GM12891 (cell line): ENCODE measurements at places on chromosomes 13 and 19.

- DNase-seq: peak; percentile 8
These were observed 413 bp downstream of the N4BP2L2 start for GRCh38 chr13:32538143-32538620.

DNA sequence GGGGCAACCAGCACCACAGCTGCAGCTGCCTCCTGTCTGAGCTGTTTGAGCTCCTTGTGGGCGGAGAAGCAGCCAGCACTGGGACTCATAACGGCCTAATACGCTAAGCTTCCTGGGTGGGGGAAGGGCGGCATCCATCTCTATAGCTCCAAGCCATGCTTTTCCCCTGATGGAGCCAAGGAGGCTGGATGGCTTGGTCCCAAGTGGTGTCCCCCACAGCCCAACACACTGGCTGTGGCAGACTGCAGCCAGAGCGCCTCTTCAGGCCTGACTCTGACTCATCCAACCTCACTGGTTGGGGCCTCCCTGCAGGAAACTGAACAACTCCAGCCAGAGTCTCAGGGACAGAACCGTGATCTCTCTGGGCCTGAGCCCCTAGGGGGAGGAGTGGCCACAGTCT, 537.3 kb downstream of the SUCLA2 start:
- DNase-seq: no peak

DNA sequence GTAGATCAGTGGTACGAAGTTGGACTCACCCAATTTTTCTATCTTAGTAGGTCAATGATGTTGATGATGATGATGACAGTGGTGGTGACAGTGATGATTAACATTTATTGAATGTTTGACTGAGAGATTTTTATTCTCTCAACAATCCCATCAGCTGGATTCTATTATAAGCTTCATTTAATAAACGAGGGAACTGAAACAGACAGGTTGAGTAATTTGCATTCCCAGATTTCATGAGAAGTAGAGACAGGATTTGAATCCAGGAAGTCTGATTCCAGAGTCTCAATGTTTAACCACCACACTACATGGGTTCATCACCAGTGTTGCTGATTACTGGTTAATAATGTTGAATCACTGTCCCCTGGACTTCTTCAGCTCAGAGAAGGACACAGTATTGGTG, 168.9 kb downstream of the FLT1 start:
- no peak for DNase-seq

DNA sequence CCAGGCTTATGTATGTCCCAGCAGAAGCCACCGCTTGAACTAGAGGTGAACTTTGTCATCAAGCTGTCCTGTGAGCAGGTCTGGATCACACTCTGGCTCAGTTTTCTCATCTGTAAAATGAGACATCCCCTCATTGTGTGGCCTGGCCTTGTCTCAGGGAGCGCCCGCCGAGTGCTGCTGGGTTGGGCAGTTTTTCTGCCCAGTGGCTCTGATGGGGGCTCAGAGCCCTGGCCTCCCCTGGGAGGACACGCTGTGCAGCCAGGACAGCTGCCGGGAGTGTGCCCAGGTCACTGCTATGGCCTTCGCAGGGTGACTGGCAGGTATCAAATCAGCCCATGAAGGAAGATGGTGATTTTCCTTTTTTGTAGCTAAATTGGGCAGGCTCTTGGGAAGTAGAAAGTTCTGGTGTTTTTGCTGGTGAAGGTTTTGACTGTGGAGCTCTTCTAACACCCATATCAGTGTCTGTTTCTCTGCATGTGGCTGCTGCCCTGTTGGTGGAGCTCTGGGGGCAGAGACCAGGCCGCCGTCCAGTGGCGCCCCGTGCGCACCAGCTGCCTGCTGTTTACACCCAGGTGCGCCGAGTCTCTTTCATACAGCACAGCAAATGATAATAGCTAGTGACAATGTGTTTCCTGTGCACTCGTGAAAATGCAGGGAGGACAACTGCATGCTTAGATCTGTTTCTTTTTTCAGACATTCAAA, 40.8 kb downstream of the SLC7A9 start:
- no peak for DNase-seq

DNA sequence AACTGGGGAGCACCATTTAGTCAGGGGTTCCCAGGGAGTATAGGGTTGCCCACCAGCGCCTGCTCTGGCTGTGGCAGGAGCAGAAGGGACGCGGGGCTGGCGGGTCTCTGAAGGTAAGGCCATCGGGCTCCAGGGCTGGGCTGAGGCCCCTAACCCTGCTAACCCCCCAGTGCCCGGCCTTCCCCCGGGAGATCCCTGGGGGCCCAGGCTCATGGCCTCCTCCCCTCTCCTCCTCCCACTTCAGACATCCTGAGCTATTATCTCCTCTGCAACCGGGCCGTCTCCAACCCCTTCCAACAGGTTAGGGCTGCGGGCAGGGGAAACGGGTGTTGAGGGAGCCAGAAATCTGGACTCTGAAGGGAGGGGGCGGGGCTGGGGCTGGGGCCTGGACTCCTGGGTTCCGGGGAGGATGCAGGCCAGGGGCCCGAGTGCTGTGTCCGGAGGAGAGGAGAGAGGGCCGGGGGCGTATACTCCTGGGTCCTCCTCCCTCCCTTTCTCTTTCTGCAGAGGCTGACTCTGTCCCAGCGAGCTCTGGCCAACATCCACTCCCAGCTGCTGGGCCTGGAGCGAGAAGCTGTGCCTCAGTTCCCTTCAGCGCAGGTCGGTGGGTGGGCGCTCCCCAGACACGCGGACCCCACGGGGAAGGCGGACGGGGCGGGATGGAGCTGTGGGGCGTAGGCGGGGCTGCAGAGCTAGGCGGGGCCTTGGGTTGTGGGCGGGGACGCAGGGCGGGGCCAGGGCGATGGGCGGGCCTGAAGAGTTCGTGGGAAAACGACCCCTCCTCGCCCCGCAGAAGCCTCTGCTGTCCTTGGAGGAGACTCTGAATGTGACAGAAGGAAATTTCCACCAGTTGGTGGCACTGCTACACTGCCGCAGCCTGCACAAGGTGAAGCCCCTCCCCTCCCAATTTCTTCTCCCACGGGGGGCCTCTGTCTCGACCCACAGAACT, 15.3 kb downstream of the TTYH1 start:
- no peak for DNase-seq

GRCh38 chr13:90866006-90866405, 481.5 kb upstream of the MIR17HG start:
- DNase-seq: no peak

GRCh38 chr13:22961835-22962537, 218.8 kb upstream of the SGCG start:
- DNase-seq: no peak

GRCh38 chr19:10363789-10364281, 16.5 kb downstream of the TYK2 start:
- no peak for DNase-seq

DNA sequence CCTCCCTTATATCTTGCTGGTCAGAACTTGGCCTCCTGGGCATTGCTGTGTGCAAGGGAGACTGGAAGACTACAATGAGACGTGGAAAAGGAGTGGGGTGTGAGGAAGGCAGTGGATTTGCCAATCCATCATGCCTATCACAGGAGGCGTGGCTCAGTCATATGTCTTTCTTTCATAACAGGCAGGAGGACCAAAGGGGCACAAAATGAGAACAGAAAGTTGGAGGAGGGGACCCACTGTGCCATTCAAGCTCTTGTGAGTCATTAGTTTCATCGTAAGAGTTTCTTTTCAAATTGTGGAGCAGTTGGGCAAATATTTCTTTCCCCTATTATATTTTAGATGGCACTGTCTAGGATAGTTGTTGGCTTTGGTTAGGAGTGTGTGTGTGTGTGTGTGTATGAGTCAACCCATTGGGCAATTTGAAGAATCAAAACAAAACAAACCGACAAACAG, 471.5 kb downstream of the TSHZ3 start:
- DNase-seq: no peak

DNA sequence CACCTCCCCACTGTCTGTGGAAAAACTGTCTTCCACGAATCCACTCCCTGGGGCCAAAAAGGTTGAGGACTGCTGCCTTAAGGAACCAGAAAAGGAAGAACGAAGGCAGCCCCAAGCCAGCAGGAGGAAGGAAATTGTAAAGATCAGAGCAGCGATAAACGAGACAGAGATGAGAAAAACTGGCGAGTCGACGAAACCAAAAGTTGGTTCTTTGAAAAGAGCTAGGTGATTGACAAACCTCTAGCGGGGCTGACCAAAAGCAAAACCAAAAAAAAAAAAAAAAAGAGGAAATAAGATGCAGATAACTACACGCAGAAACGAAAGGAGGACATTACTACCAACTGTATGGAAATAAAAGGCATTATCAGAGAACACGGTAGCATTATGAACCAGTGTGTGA, 76.9 kb downstream of the GADD45B start:
- DNase-seq: peak; percentile 69

DNA sequence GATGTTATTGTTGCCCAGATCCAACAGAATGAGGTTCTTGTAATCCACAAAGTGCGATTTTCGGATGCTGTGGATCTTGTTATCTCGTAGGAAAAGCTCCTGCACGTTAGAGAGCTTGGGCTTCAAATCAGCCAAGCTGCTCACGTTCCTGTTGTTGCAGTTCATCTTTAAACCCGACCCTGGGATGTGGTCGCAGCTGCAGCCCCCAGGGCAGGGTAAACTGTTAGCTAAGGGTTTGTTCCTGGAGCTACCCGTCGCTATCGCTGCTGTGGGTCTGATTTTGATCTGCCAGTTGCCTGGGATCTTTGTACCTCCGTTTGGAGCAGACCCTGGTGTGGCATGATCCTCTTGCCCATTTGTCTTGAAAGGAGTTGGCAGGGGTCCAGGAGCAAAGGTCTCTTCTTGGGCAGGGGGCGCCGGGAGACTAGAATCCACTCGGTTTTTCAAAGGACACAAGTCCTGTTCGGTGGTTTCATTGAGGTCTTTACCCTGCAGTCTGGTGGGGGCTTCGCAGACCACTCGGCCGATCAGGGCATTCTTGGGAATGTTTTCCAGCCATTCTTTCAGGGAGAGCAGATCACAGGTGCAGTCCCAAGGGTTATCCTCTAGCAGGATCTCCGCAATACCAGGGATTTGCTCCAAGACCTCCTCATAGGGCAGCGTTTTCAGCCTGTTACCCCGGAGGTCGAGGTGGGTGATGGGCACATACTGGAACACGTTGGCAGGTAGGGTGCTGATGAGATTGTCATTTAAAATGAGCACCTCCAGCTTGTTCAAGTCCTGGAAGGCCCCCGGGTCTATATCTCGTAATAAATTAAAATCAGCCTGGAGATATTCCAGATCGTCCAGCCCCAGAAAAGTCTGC, 1.8 kb downstream of the SLITRK1 start:
- no peak for DNase-seq

GRCh38 chr19:45355910-45356309, 14.5 kb downstream of the ERCC2 start:
- no peak for DNase-seq

DNA sequence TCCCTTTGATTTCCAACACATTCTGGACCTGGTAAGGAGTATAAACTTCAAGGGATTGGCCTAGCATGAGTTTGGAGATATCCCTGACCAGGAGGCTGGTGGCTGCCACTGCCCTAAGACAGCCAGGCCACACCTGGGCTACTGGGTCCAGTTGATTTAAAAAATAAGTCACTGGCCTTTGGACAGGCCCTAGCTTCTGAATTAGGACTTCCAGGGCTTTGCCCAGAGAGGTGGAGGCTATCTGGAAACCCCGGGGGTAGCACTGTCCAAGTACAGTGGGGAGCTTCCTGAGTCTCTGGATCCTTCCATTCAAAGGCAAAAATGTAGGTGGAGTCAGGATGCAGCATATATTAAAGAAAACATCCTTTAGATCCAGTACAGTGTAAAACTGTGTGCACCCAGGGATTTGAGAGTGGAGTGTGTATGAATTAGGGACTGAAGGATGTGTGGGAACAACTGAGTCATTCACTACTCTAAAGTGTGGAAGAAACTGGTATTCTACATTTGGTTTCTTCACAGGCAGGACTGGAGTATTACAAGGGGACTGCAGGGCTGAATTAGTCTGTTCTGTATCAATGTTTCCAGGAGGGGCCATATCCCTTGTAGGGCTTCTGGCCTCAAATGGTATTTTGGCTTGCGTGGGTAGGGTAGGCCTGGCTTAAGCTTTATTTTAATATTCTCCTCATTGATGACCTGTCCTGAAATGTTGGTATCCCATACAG, 14.8 kb upstream of the FCGBP start:
- no peak for DNase-seq

- peak; percentile 57 for DNase-seq
These were observed 435 bp upstream of the ZNF382 start for GRCh38 chr19:36604656-36605100.

DNA sequence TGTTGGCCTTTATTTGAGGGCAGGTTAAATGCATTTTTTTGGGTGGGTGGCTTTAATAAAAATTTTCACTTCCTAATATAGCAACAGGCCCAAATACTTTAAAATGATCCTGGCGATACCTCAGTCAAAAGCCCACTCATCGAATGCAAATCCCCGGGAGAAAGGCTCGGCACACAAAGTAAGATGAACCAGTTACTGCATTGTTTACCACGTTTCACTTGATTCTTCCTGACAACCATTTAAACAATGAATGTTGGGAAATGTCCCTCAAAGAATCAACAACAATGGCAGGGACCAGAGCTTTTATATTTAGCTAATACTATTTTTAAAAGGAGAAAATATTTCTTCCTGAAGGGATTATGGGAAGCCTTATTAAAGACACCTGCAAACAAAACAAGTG, 187.7 kb downstream of the ABCC4 start:
- DNase-seq: no peak

DNA sequence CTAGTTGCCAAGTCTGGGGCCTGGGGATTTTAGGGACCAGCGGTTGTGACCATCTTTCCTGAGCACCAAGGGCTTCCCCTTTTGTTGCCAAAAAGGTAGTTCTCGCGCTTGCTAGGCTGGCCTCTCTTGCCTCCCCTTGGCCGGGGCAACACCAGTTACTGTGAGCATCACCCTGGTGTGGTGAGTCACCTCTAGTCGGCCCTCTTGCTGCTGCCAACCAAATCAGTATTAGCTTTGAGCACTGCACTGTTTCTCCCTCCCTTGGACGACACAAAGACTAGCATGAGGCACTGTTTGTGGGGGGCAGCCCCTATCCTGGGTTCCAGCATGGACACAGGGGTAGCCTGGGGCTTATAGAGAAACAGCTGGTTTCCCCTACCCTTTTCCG, 6.9 kb downstream of the SYDE1 start:
- DNase-seq: no peak

DNA sequence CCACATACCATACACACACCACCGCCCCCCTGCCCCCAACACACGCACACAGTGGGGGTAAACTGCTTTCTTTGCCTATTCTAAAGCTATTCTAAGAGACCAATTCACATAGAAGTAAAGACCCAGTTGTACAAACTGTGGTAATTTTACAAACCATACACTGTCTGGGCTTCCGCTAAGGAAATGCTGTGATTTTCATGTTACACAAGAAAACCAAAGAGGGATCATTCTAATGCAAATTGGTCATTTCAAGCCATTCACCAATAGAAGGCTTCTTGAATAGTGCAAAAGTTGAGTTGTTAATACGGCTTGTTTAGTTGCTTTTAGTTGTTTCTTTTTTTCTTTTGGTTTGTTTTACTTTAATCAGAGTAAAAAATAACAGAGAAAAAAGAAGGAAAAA, 202.8 kb downstream of the EFNB2 start:
- DNase-seq: no peak

GRCh38 chr19:51089786-51090185, 7.1 kb upstream of the KLK14 start:
- DNase-seq: no peak

GRCh38 chr13:25771202-25771601, 280.6 kb downstream of the SHISA2 start:
- no peak for DNase-seq

GRCh38 chr13:106752584-106753170, 184.7 kb upstream of the ARGLU1 start:
- no peak for DNase-seq

GRCh38 chr13:73767747-73768315, 366.4 kb downstream of the KLF12 start:
- no peak for DNase-seq
